ENCODE measurements at places on chromosomes 3 and 15. TPM values are rescaled to one million over a fixed set of nuclear protein-coding genes. Genes with fewer than 3 reads are reported as not detected.

Gene EAF1
- 23.6 TPM for total RNA-seq

Gene FANCD2OS
- total RNA-seq: not detected

Gene GRAMD2A
- total RNA-seq: not detected

Gene ACTC1
- total RNA-seq: not detected

Gene ARGFX
- total RNA-seq: not detected

Gene OXTR
- 0.64 TPM for total RNA-seq

Gene HIGD1A
- 68.4 TPM for total RNA-seq

Gene CFAP100
- not detected for total RNA-seq

Gene NRG4
- not detected for total RNA-seq

Gene NPAP1
- total RNA-seq: not detected

Gene UROC1
- total RNA-seq: not detected

Gene GRIP2
- total RNA-seq: not detected

Gene FBXO22
- total RNA-seq: 66.7 TPM

Gene IGDCC3
- total RNA-seq: not detected

Gene C2CD4A
- 2.3 TPM for total RNA-seq

Gene GABRB3
- total RNA-seq: 0.17 TPM

Gene ANKUB1
- not detected for total RNA-seq

Gene CCDC80
- not detected for total RNA-seq

Gene FANCD2
- 89.4 TPM for total RNA-seq

Gene MINDY2
- 8.0 TPM for total RNA-seq

Gene SNTN
- total RNA-seq: not detected

Gene GOLGA8M
- not detected for total RNA-seq

Gene THPO
- total RNA-seq: not detected

Gene CHRNB4
- total RNA-seq: not detected

Gene ZDHHC19
- total RNA-seq: not detected

Gene CP
- not detected for total RNA-seq

Gene DPPA2
- total RNA-seq: not detected

Gene LMAN1L
- not detected for total RNA-seq

Gene TMEM158
- not detected for total RNA-seq

Gene GOLGA8A
- 65.3 TPM for total RNA-seq

Gene PLCB2
- 70.7 TPM for total RNA-seq

Gene TGM5
- total RNA-seq: not detected

Gene GOLGA6L7
- total RNA-seq: not detected

Gene EPHA6
- not detected for total RNA-seq

Gene ARPIN
- not detected for total RNA-seq

Gene CHRNA3
- not detected for total RNA-seq

Gene C3orf85
- total RNA-seq: not detected

Gene GOLGA6B
- total RNA-seq: not detected

Gene EFCC1
- 0.24 TPM for total RNA-seq

Gene GOLGA8G
- not detected for total RNA-seq

Gene TNNC1
- total RNA-seq: 3.0 TPM

Gene TMEM45A
- 0.65 TPM for total RNA-seq

Gene FSD2
- total RNA-seq: not detected

Gene STRIT1
- not detected for total RNA-seq

Gene ST8SIA2
- not detected for total RNA-seq
